Activated T-helper 1 cell treated with anti-CD3 and anti-CD28 coated beads, Interleukin-2, amount 50 U/mL, for 16 hours (primary cell): ENCODE measurements at places on chromosomes 5 and 9.

GRCh38 chr5:156934450-156935211 lies 28.4 kb downstream of the TIMD4 start:
- peak; percentile 25 for DNase-seq

- DNase-seq = no peak
Observed at GRCh38 chr5:42798284-42799240, 13.1 kb downstream of the SELENOP start.

DNA sequence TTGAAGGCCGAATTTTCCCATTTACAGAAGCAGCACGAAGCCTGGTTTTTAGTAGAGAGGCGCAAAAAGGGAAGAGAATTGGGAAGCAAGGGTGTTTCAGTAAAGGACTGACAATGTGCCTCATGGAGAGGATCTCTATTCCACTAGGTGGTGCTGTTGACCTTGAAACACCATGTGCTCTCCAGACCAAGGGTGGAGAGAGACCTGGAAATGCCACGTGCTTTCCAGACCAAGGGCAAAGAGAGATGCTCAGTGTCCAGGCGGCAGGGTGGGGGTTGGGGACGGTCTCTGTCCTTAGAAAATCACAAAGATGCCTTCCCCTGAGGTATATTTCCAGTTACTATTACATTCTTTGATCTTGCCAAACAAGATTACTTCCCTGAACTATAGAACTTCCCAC lies 425.3 kb downstream of the CSNK1G3 start:
- no peak for DNase-seq

DNA sequence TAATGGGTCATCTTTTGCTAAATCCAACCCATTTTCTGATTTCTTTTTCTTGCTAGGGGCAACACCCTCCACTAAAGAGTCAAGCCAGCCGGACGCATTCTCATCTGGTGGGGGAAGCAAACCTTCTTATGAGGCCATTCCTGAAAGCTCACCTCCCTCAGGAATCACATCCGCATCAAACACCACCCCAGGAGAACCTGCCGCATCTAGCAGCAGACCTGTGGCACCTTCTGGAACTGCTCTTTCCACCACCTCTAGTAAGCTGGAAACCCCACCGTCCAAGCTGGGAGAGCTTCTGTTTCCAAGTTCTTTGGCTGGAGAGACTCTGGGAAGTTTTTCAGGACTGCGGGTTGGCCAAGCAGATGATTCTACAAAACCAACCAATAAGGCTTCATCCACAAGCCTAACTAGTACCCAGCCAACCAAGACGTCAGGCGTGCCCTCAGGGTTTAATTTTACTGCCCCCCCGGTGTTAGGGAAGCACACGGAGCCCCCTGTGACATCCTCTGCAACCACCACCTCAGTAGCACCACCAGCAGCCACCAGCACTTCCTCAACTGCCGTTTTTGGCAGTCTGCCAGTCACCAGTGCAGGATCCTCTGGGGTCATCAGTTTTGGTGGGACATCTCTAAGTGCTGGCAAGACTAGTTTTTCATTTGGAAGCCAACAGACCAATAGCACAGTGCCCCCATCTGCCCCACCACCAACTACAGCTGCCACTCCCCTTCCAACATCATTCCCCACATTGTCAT lies 72.0 kb downstream of the NUP214 start:
- no peak for DNase-seq

DNA sequence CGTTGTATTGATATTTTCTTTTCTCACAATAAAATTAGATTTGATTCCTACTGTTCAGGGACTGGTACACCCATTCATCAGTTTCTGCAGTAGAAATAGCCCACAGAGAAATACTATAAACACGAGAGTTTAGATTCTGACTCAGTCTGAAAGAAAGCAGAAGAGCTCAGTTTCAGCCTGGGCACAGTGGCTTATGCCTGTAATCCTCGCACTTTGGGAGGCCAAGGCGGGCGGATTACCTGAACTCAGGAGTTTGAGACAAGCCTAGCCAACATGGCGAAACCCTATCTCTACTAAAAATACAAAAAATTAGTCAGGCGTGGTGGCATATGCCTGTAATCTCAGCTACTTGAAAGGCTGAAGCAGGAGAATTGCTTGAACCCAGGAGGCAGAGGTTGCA lies 8.6 kb downstream of the ITK start:
- DNase-seq = no peak

DNA sequence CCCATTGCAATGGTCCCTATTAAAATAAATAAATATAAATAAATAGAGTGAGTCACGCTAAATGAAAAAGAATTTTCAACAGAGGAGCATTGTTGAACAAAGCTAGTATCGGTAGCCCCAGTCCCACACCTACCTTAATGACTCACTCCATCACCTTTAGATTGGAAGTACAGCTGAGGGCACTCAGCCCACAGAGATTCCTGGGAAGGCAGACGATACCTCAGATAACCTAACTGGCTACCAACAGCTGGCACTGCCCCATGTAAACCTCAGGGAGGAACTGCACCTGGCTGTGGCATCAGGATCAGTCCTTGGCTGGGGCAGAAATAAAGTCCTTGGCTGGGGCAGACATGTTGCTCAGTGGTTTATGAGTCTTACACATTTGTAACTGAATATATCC lies 49.3 kb downstream of the SPRY4 start:
- no peak for DNase-seq

DNA sequence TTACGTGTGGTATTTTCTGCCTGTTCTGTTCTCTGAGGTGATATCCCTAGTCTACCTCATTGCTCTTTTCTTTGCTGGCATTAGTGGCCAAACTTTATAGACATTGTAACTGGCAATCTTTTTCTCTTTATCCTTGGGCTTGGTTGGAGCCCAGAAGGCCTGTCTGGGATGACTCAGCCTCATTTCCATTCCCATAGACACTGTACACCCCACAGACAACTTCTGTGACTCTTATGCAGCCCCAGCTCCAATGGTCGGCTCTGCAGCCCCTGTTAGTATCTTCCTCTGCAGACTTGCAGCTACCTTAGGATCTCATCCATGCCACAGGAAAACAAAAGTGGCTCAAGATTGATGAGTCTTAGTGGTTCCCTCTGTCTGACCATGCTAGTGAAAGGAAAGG lies 79.8 kb downstream of the CFAP95 start:
- DNase-seq = no peak

DNA sequence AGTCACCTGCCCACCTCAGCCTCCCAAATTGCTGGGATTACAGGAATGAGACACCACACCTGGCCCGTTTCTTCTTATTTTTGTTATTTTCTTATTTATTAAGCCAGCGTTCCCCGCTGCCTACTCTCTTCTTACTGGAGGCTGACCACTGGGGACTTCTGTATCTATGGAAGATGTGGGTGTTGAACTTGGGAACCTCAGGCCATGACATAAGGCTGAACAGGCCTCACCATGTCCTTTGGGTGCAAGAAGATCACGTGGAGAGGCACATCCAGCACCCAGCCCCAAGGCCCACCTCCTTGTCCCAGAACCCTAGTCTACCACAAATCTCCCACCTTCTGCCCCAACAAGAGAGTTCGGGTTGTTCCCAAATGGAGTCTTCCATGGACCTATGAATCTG lies 59.4 kb upstream of the NEK6 start:
- DNase-seq = no peak

GRCh38 chr9:9961487-9961886 lies 651.3 kb downstream of the PTPRD start:
- no peak for DNase-seq

DNA sequence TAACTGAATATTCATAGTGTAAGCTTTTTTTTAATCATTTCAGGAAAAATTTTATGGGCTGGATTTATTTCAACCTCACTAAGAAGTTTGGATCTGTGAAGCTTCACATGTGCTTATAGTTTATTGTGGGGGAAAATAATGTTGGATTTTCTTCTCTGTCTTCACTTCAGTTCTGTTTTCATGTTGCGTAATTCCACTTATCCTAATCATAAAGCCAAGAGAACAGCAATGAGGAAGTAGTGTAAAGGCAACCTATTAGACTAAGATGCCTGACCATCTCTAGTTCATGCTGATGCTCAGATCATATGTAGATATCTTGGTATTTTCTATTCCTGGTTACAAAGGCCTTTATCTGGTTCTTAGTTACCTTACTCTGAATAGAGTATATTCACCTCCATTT lies 50.0 kb downstream of the CD180 start:
- DNase-seq = no peak

- DNase-seq = no peak
Observed at GRCh38 chr5:109467058-109467457, 57.3 kb upstream of the PJA2 start.

- DNase-seq = no peak
Observed at GRCh38 chr5:41722359-41722950, 147.8 kb downstream of the OXCT1 start.

DNA sequence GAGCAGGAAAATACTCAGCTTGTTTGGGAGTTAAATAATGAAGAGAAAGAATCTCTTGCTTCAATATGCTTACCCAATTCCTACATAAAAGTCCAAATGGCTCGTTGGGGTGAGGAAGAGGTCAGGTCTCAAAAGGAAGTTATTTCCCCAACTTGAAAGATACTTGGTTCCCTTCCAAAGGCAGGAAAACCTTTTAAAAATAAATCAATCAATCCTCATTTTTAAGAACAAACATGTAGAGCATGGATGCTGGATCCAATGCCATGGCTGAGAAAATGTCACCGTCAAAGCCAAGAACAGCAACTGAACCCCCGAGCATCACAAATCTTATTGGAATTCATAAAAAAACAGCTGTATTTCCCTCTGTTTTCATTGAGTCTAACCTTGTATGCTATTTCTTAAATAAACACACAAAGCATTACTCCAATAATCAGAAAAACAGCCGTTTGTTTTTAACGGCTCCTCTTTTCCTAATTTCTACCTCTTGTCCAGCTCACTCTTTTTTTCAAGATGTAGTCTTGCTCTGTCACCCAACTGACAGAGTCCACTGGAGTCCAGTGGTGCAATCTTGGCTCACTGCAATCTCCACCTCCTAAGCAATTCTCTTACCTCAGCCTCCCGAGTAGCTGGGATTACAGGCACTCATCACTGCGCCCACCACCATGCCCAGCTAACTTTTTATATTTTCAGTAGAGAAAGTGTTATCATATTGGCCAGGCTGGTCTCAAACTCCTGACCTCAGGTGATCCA lies 140.7 kb downstream of the GNA14 start:
- no peak for DNase-seq

GRCh38 chr5:178193251-178193809 lies 6.2 kb upstream of the GMCL2 start:
- DNase-seq = no peak

DNA sequence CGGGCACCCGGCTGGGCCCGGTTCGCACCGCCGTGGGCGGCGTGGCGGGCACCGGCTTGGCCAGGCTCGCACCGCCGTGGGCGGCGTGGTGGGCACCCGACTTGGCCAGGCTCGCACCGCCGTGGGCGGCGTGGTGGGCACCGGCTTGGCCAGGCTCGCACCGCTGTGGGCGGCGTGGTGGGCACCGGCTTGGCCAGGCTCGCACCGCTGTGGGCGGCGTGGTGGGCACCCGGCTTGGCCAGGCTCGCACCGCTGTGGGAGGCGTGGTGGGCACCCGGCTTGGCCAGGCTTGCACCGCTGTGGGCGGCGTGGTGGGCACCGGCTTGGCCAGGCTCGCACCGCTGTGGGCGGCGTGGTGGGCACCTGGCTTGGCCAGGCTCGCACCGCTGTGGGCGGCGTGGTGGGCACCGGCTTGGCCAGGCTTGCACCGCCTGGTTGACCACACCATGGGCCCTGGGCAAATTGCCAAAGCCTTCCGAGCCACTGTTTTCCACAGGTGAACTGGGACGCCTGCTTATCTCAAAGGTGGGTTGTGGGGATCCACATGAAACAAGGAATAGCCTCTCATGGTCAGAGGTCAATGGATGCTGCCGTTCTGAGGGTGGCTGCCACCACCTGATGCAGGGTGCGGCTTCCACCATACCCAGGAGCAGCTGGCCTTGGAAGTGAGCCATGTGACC lies 28.2 kb downstream of the ADAMTSL2 start:
- no peak for DNase-seq

- no peak for DNase-seq
Observed at GRCh38 chr5:77867194-77867691, 91.1 kb upstream of the TBCA start.

DNA sequence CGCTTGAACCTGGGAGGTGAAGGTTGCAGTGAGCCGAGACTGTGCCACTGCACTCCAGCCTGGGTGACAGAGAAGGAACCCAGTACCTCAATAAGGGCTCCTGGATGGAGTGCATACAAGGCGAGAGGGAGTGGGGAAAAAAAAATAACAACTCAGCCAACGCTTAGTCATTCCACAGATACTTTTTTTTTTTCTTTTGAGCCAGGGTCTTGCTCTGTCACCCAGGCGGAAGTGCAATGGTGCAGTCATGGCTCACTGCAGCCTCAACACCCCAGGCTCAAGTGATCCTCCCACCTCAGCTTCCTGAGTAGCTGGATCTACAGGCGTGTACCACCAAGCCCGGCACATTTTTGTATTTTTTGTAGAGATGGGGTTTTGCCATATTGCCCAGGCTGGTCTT lies 59.5 kb upstream of the GGTA1 start:
- DNase-seq = no peak

- no peak for DNase-seq
Observed at GRCh38 chr9:8237096-8237495, 437.5 kb upstream of the DMAC1 start.

DNA sequence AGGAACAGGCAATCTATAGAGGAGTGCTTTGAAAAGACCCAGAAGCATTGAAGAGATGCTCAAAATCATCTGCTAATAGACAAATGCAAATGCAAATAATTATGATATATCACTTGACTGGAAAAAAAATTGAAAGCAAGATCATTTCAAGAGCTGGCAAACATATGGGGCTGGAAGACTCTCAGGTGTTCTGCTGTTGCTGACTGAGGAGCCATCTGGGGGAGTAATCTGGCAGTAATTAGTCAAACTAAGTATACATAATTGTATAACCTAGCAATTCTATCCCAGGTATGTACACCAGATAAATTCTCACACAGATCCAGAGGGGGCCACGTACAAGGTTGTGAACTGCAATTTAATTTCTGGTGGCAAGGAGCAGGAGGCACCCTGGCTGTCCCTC lies 4.6 kb upstream of the HMHB1 start:
- no peak for DNase-seq

- no peak for DNase-seq
Observed at GRCh38 chr9:18837402-18837801, 195.6 kb downstream of the SAXO1 start.

DNA sequence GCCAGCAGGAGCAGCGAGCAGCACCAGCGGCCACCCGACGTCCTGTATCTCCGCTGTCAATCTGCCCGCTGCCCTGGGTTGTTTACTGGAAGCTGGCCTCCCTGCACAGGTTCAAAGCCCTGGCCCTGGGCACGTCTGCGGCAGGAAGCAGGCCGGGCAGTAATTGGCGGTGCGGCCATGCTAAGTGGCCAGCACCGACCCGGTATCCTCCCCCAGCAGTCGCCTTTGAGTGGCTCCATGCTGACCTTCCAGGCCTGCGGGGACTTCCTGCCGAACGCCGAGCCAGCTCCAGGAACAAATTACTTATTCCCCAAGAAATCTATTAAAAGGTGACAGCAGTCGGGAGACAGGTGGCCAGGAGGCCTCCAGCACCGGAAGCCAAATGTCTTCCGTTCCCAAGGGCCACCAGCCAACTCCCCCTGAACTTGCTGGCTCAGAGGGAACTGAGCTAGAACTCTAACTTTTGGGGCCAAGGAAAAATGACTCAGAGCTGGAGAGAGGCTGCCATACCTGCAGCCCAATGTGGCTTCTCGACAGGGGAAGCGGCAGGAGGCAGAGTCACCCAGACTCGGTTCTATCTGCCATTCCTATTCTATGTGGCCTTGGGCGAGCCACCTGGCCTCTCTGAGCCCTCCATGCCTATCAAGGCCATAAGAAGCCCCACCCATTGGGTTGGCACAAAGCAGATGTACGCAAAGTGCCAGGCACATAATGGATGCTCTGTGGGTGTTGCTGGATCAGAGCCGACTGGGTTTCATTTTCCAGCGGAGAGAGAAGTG lies 13.7 kb upstream of the PSMB7 start:
- no peak for DNase-seq

- no peak for DNase-seq
Observed at GRCh38 chr5:168076561-168076991, 214.9 kb upstream of the WWC1 start.
